NCI-H2227 treated with DMSO at 0.1 percent for 48 hours (cell line): ENCODE measurements at places on chromosomes 7 and 10.

GRCh38 chr7:35252612-35253459 lies 1.1 kb downstream of the TBX20 start:
- DNase-seq = no peak

DNA sequence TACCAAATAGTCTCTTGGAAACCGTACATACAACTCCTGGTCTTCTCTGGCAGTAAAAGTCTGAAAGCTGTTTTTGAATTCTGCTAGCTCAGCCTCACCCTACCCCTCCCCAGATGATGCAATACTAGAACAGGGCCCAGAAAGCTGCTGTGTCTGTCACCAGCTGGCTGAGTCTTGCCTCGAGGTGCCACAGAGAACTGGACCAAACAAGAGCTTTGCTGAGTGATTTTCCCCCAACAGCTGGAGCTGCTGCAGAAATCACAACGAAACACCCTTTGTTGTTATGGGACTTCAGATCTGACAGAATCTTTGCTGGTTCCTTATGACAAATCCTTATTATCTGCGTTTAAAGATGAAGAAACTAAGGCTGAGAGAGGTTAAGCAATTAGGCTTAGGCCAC lies 134.1 kb downstream of the SPAG6 start:
- no peak for DNase-seq

DNA sequence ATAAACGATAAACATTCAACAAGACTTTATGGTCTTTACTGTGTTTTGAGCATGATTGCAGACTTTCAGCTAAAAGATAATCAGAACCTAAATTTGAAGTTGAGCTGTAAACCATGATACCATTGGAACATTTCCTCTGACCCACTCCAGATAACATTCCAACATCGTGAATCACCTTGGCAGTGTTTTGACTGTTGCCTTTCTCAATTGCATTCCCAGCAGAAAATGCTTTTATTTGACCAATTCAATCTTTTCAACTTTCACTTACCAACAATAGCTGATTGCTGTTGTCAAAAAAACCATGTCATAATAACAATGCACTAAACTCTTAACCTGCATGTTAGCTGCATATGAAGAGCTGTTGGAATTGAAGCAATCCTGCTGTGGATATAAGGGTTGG lies 165.5 kb downstream of the MDFIC start:
- no peak for DNase-seq

GRCh38 chr10:17464545-17464944 lies 10.2 kb upstream of the ST8SIA6 start:
- DNase-seq = no peak

- no peak for DNase-seq
Measured at GRCh38 chr10:113959383-113959760, 84.3 kb upstream of the ADRB1 start.

DNA sequence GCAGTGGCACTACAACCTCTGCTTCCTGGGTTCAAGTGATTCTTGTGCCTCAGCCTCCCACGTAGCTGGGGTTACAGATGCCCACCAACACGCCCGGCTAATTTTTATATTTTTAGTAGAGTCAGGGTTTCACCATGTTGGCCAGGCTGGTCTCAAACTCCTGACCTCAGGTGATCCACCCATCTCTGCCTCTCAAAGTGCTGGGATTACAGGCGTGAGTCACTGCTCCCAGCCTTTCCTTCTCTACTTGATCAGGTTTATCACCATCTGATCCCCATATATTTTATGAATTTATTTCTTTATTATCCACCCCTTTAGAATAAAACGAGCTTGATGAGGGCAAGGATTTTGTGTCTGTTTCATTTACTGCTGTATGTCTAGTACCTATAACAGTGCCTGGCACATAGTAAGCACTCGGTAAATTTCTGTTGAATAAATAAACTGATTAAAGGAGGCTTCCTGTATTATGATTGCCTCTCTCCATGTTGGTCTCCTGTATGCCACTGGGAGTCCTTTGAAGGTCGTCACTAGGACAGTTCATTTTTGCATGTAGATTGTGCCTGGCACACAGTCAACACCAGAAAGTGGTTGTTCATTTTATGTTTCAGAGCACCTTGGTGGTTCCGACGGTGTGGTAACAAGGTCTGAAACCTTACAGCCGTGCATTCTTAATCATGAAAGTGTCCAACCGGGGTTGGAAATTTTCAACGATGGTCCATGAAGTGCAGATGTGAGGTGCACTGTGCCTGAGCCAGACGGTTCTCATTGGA lies 9.6 kb upstream of the EIF3A start:
- no peak for DNase-seq

- no peak for DNase-seq
Measured at GRCh38 chr10:132486539-132487121, 51.0 kb upstream of the INPP5A start.

DNA sequence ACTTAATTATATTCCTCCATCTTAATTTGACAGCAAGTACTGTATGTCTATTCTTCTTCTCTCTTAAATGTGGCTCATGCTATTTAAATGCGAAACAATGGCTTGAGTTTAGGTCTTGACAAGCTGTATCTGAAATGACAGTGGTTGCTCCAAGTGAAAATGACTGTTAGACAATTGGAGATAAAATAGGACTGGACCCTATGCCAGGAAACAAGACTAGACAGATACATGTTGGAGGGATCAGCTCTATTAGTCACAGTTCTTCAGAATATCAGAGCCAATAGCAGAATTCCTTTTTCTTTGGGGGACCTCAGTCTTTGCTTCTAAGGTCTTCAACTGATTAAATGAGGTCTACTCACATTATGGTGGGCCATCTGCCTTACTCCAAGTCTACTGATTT lies 25.8 kb downstream of the KIAA1217 start:
- DNase-seq = no peak

GRCh38 chr10:34015700-34016099 lies 681.2 kb upstream of the NRP1 start:
- no peak for DNase-seq

DNA sequence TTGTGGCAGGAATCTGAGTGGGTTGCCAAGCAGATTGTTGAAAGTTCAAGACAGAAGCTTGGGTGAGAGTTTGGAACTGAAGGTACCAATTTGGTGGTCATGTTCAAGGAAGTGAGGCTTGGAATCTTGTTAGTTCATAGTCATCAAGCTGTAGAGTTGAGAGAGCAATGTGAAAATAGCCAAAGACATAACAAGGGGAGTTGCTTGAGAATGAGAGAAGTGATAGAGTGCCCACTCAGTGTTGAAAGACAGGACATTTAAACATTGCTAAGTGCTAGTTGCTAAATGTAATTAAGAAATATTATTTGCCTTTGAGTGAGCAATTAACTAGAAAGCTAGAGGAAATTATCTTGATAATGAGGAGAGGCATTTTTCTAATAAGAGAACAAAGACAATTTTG lies 17.0 kb downstream of the ITGB8 start:
- no peak for DNase-seq

GRCh38 chr10:15791816-15792524 lies 68.3 kb downstream of the MINDY3 start:
- no peak for DNase-seq

DNA sequence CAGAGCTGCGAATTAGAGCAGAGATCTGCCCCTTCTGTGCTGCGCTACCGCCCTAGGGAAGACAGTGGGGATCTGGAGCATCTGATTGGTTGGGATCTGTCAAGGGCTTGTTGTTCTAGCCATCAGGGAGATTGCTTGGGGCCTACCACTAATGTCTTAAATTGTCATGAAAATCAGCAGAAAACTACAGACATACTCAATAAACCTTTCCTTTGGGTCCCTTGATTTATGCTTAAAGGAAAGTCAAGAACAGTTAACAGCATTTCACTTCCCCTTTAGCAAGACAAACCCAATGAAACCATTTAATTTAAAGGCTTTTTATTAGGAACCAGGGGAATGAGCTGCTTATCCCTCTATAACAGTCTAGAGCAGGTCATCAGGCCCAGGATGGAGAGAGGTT lies 10.0 kb downstream of the SLC25A28 start:
- DNase-seq = no peak

- no peak for DNase-seq
Measured at GRCh38 chr10:18313626-18314025, 173.4 kb downstream of the CACNB2 start.

DNA sequence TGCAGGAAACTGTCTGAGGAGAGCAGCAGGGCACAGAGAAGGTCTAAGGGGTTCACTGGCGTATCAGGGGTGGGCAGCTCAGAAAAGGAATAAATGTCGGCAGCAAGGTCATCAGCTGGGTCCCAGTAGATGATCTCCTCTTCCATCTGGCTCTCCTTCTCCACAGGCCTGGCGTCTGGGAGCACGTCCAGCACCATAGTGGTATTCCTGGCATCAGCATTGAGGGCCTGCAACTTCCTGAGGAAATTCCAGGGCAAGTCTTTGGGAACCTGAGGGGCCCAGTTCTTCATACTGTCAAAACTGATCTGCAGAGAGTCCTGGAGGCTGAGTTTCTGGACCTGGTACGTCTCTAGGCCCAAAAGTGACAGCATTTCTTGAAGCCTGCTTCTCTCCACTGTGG lies 9.6 kb upstream of the MRPS24 start:
- DNase-seq = no peak

DNA sequence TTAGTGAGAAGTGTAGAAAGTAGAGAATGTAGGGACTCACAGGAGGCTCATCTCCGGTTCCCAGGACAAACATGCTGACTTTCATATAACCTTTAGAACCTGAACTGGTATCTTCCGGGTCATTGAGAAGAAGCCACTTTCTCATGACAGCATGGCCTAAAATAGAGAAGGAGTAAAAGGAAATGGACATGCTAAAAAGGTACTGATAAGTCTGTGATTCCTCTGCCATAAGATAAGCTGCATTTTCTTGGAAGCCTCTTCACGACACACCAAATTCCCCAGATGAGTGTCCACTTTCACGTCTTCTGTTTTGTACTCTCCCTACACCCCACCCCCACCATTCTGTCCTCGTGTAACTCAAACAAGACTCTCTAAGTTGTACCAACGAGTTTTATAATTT lies 79.9 kb downstream of the MYOF start:
- no peak for DNase-seq

DNA sequence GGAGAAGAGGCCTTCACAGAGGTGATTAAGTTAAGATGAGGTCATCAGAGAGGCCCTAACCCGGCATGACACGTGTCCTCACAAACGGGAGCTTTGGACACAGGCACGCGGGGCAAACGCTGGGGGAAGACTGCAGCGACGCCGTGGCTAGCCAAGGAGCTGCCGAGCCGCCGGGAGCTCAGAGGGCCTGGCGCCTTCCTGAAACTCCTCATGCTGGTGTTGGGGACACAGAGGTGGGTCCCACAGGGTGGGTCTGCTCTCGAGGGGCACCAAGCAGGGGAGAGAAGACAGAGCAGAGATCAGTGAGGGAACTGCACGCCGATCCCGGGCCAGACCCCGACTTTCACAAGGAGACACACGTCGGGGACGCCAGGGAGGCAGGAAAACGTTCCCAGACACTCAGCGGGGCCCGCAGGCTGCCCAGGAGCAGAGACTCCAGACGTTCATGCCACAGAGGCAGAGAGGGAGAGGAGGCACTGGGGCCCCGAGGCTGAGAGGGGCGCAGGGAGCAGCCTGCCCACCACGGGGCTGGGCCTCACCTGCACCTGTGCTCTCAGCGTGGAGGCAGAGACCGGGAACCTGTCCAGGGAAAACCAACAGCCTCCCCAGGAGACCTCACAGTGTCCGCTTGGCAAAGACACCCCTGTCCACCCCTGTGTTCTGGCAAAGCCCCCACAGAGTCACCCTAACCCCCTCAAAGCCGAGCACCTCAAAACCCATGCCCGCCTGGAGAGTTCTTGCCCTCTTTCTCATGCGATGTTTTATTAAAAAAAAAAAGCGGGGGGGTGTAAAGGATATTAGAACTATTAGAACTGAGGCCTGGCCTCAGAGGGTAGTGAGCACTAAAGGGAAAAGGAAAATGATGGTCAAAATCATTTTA lies 103.8 kb downstream of the PDGFA start:
- no peak for DNase-seq

- no peak for DNase-seq
Measured at GRCh38 chr7:97272237-97272975, 154.9 kb downstream of the SDHAF3 start.

GRCh38 chr10:115456812-115457211 lies 363.6 kb downstream of the ATRNL1 start:
- no peak for DNase-seq

DNA sequence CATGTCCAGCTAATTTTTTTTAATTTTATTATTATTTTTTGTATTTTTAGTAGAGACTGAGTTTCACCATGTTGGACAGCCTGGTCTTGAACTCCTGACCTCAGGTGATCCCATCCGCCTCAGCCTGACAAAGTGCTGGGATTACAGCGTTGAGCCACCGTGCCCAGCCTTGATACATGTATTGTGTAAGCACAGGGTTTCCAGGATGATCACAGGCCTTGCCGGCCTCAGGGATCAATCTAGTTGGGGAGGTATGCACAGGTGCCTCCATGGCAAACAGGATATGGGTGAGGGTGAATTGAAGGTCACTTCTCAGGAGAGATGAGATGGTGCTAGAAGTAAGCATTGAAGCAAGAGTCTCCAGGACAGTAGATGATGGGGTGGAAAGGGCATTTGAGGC lies 5.5 kb downstream of the MRPS17 start:
- DNase-seq = no peak

DNA sequence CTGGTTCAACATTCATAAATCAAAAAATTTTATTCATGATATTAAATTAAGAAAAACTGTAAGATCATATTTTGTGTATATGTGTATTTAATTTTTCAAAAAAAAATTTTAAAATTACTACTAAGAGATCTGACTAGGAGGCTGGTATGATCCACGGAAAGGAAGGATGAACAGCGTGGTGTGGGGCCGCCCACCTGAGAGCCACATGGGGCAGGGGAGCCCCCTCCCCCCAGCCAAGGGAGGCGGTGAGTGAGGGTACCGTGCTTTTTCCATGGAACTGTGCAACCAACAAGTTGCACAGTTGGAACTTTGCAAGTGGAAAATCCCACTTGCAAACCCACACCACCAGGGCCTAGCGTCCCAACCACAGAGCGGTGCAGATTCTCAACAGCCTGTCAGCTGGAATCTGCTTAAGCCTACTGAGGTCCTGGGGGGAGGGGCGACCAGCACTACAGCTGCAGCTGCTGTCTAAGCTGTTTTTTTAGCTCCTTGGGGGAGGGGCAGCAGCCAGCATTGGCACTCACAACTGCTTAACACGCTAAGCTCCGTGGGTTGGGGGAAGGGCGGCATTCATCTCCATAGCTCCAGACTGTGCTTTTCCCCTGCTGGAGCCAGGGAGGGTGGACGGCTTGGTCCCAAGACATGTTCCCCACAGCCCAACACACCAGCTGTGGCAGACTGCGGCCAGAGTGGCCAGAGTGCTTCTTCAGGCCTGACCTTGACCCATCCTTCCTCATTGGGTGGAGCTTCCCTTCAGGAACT lies 94.2 kb upstream of the IGFBP3 start:
- DNase-seq = no peak

- DNase-seq = no peak
Measured at GRCh38 chr10:50387732-50388073, 136.4 kb upstream of the ASAH2 start.

- DNase-seq = no peak
Measured at GRCh38 chr7:110841840-110842545, 248.9 kb upstream of the LRRN3 start.
